Activated CD8-positive, alpha-beta memory T cell treated with anti-CD3 and anti-CD28 coated beads, Interleukin-2, amount 50 U/mL, for 4 hours (primary cell): ENCODE measurements at places on chromosomes 5 and 9.
A peak's percentile ranks its signal among the peaks of the same experiment; 100 is the strongest.

GRCh38 chr9:134403292-134403681 lies 77.0 kb downstream of the RXRA start:
- DNase-seq, result no peak

DNA sequence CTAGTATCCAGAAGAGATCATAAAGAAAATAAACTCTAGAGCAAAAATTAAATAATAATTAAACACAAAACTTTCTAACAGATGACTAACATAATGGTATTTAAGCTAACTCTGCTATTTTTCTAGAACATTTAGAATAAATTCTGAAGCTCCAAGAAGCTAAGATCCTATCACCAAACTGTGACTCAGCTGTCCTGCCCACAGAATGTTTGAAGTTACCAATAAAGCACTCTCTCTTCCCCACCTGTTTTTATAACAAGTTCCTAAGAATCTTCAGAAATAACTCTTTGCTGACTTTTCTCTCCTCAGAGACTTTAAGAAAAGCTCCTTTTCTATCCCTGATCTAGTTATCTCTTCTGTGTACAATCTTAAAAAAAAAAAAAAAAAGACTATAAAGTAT lies 6.0 kb upstream of the EFNA5 start:
- no peak for DNase-seq

GRCh38 chr5:17070647-17071046 lies 134.6 kb upstream of the MYO10 start:
- no peak for DNase-seq

DNA sequence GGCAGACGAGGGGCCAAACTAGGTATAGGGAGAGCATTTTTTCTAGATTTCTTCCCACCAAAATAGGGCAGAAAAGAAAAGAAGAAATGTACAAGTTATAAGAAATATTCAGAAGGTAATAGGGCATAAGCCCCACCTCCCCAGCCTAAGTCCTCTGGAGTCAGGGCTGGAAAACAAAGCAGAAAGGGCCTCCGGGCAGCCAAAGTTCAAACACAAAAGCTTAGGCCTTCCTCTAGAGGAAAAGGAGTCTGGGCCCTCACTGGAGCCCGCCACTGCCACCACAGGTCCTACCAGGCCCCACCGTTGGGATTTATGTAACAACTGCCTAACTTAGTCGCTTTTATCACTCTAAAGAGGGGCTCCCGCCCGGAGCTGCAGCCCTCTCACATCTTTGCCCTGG lies 27.6 kb downstream of the TBC1D2 start:
- no peak for DNase-seq

DNA sequence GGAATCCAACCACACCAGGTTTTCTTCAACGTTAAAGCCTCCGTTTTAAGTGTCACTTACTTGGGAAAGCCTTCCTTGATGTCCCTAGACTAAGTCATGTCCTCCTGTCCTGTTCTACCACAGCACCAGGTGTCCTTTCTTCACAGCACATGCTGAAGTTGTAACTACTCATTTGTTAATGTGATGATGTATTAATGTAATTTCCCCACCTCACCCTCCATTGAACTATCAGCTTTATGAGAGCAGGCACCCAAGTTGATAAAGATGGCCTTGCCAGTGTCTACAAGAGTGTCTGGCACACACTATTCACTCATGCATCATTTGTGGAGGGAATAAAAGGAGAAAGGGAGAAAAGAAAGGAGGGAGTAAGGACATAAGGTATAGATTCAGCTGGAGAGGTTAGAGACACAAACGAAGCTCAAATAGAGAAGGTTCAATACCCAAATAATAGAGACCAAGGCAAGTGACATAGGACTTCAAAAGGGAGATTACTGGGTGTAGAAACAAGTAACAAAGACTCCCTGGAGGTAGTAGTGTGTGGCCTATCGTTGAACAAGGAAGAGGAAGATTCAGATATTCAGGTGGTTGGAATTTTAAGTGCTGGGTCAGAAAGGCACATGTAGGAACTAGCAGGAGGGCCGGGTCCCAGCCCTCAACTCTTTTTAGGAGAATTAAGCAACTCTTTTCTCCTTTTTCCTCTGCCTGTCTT lies 6.6 kb downstream of the ITK start:
- DNase-seq, result no peak

DNA sequence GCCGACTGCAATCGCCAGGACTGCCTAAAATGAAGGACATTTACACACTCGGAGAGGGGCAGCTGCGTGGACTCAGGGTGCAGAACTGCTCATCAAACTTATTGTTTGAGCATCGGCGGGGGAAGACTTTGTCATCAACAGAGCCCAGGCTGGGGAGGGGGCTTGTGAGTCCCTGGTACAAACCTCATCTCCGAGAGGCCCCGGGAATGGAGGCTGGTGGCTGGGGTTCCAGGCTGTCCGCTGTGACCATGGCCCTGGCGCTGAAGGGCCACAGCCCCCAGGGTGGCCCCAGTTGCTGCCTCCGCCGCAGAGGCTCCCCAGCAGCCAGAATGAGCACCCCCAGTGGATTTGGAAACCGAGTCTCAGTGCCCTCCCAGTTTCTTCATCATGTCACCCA lies 46.1 kb upstream of the RNU6ATAC start:
- DNase-seq, result no peak

GRCh38 chr5:180433032-180433422 lies 61.2 kb upstream of the CNOT6 start:
- DNase-seq, result no peak

- DNase-seq, result no peak
Observed at GRCh38 chr9:81377320-81377719, 312.0 kb downstream of the TLE1 start.

DNA sequence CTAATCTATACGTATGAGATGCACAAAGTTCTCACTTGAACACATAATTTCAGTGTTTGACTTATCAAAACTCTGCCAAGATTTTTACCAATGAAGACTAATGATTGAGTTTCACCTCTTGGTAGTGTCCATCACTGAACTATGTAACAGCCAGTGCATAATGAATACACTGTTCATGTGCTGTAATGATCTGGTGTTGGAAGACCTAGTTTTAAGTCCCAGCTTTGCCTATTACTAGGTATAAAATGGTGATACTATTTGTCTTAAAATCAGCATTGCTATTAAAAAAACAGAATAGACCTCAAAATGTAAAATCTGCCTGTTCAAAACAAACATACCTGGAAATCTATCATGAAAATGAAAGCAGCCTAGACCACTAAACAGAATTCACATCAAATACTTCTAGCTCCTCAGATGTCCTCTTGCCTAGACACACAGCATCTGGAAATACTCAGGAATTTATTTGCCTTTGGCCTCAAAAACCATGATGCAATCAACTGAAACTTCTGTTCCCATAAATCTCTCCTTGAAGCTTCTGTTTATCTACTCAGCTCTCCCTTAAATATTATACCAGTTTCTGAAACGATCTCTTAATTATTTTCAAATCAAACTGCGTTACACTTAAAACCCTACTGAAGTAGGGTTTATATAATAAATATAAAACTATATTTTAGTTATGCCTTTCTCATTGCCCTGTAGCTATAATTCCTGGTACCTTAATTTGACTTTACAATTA lies 38.1 kb downstream of the MRPS27 start:
- DNase-seq, result no peak

GRCh38 chr5:125576822-125577221 lies 830.4 kb upstream of the ZNF608 start:
- no peak for DNase-seq

DNA sequence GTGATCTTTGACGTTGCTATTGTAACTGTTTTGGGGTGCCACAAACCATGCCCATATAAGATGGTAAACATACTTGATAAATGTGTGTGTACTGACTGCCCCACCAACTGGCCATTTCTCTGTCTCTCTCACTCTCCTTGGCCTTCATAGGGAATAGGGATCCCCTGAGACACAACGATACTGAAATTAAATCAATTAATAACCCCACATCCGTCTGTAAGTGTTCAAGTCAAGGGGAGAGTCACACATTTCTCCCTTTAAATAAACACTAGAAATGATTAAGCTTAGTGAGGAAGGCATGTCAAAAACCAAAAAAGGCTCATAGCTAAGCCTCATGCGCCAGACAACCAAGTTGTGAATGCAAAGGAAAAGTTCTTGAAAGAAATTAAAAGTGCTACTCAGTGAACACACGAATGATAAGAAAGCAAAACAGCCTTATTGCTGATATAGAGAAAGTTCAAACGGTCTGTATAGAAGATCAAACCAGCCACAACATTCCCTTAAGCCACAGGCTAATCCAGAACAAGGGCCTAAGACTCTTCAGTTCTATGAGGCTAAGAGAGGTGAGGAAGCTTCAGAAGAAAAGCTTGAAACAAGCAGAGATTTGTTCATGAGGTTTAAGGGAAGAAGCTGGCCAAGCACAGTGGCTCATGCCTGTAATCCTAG lies 111.1 kb downstream of the UGCG start:
- DNase-seq, result no peak

DNA sequence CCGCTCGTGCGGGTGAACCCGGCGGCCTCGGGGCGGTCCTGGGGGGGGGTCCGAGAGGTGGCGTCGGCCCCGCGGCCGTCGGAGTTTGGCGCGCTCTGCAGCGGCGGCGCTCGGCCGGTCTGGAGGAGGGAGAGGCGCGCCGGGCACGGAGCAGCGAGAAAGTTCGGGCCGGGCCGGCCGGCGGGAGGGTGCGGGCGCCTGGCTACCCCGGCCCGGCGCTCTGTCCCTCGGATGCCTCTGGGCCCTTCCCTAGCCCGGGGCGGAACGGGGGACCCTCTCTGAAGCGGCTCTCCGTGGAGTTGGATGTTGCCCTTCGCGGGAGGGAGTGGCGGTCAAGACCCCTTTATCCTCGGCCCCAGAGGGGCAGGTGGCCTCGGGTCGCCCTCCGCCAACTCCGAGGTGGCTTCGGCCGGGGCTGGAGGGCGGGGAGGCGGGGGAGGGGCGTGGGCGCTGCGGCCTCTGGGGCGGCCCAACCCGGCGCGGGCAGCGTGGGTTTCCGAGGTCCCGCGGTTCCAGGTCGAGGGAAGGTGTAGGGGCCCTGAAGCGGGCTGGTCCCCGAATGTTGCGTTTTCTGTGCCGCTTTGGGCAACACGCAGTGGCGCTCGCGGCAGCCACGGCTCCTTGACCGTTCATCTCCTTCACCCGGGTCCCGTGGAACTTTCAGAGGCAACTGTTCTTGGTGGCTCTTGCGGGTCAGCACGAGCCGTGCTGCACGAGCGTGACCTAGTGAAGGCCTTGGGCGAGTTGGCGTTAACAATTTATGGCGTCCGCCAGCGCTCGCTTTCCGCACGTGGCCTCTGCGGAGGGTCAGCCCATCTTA lies 290.5 kb downstream of the DOCK8 start:
- DNase-seq, result peak; percentile 15

DNA sequence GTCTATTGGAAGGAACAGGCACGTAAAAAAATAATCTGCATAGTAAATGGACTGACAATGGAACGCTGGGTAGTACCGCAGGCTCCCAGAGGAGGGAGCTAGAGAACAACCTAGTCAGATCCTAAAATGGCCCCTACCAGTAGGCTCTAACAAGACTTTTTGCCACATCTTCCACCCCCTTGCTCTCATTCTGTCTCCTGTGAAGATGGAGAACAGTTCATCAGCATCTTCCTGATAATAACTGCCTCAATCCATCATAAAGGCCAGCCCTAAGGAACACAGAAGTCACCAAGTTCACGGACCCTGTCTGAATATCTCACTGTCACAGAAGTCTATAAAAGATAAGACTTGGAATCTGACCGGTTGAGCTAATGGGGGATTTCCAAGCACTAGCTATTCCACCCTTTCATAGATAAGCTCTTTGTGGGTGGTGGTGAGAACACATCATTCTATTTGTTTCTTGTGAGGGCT lies 133.4 kb downstream of the SLC1A3 start:
- peak; percentile 62 for DNase-seq

DNA sequence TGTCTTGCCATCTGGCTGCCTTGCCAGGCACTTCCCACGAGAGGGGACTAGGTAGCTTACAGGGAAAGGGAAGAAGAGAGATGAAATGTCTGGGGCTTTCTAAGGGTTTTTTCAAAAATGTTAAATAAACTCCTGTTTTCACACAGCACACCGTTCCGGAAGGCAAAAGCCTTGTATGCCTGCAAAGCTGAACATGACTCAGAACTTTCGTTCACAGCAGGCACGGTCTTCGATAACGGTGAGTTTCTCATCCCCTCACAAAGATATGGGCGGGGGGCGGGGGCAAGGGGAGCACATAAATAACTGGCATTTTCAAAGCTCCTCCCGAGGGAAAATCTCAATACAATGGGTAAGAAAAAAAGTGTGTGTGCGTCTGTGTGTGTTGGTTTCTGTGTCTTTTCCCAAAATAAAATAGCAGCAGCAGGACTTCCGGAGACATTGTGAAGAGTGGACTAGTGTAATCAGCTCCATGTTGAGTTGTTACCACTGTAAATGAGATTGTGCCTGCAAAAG lies 189.6 kb downstream of the NR3C1 start:
- no peak for DNase-seq

DNA sequence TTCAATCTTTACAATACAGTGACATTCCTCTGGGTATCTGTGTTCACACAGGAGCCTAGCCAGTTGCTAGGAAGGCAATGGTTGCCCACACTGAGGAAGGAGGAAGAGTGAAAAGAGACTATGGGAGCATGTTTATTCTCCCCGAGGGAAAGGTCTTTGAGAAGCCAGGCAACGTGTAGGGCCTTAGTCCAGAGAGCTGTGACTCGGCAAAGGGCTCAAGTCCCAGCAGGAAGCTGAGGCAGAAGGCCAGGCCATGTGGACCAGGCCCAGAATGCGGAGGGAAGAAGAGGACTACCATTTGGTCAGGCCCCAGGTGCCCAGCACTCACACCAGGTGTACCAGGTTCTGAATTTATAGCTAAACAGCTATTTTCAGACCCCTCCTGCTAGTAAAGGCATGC lies 136.6 kb upstream of the DMAC1 start:
- DNase-seq, result no peak

DNA sequence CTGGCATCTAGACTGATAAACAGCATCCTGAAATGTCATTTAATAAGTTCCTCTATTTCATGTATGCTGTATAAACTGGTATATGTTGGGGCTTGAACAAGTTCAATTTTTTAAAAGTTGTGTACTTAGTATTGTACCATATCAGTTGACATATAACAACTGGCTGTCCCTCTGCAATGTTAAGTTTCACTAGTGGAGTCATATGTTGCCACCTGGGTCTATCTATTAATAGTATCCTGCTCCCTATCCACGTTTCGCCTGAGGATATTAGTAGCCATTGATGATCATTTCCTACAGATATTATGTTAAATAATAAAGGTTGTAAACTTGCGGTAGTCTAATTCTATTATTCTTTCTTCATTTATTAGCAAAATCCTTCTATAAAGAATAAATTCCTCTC lies 177.6 kb downstream of the RFX3 start:
- DNase-seq, result no peak
